Ovary (tissue), 10 donors: ENCODE measurements at places on chromosomes 1 and 21. TPM values are rescaled to one million over a fixed set of nuclear protein-coding genes. Genes with fewer than 3 reads are reported as not detected.

DNA sequence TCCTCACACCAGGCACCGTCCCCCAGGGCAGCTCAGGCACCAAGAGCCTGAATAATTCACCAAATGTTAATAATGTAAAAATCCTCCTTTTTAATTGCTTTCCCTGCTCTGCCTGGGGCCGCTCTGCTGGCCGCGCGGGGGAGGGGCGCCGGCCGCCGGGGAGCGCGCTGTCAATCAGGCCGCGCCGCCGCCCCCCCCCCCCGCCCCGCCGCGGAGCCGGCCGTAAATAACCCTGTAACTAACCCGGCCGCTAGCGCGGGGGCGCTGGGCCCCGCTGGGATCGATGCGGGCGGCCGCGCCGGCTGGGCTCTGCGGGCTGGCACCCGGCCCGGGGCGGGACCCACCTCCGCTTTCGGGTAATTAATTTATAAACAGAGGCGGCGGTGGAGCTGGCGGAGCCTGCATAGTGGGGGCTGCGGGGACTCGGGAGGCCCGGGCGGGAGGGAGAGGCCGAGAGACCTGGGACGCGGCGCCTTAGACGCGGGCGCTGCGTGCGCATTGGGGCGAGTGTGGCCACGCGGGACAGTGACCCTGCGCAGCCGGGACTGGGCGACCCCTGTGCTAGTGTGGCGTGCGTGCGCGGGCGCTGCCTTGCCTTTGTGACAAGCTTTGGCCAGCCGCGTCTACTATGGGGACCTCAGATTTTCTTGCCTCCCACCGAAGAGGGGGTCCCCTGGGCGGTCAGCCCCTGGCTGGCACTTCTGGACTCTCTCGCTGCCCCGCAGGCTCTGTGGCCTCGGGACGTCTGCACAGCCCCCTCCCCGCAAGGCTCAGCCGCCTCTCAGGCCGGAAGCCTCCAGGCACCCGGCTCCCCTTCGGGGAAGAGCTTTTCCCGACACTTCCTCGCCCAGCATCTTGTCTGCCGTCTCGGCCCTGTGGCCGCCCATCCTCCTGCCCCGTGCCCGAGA, 16.6 kb downstream of the SAMD11 start:
- peaks cover 11% of the 10 kb centered on the region for H3K27me3 ChIP-seq
- peak; percentile 83 for DNase-seq
- H3K4me1 ChIP-seq = peaks cover 35% of the 10 kb centered on the region
- H3K4me3 ChIP-seq = peak overlapping the region; percentile 13

GRCh38 chr1:243842161-243842560, 7.9 kb downstream of the AKT3 start:
- H3K36me3 ChIP-seq = no peaks in the 10 kb centered on the region
- no peak for DNase-seq
- H3K4me1 ChIP-seq = peaks cover 1% of the 10 kb centered on the region
- no peaks in the 10 kb centered on the region for H3K27me3 ChIP-seq

Gene LCE3E
- not detected for total RNA-seq

Gene EDEM3
- 20.9 TPM for total RNA-seq

GRCh38 chr21:19322360-19322759, 918.8 kb upstream of the TMPRSS15 start:
- H3K36me3 ChIP-seq = no peaks in the 10 kb centered on the region
- H3K27me3 ChIP-seq = no peaks in the 10 kb centered on the region
- H3K4me3 ChIP-seq = no peak overlapping the region
- H3K4me1 ChIP-seq = no peaks in the 10 kb centered on the region

- H3K27me3 ChIP-seq = no peaks in the 10 kb centered on the region
- H3K36me3 ChIP-seq = no peaks in the 10 kb centered on the region
- H3K4me3 ChIP-seq = no peak overlapping the region
- no peak overlapping the region for H3K27ac ChIP-seq
- no peak for DNase-seq
- H3K4me1 ChIP-seq = no peaks in the 10 kb centered on the region
Observed at GRCh38 chr1:77200293-77200692, 18.9 kb downstream of the PIGK start.

DNA sequence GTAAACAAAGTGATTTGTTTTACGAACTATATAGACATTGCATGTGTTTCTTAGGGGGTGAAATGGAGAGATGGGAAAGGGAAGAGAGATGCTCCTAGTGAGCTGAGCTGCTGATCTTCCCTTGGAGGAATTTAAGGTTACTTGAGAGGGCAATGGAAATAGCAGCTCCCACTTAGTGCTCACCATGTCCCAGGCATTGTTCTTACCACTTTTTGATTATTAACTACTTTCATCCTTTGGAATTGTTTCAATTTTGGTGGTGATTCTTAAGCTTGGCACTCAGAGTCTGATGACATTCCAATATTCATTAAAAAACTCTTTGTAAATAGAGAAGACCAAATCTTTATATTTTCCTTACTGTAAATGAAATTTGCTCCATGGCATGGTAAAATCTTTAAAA, 124.9 kb downstream of the ITSN1 start:
- no peaks in the 10 kb centered on the region for H3K4me1 ChIP-seq
- H3K27me3 ChIP-seq = no peaks in the 10 kb centered on the region
- H3K4me3 ChIP-seq = no peak overlapping the region
- H3K36me3 ChIP-seq = no peaks in the 10 kb centered on the region
- H3K27ac ChIP-seq = no peak overlapping the region

GRCh38 chr21:35178827-35179226, 129.7 kb upstream of the RUNX1 start:
- no peaks in the 10 kb centered on the region for H3K27me3 ChIP-seq
- no peaks in the 10 kb centered on the region for H3K4me1 ChIP-seq
- no peak for DNase-seq
- H3K36me3 ChIP-seq = no peaks in the 10 kb centered on the region
- no peak overlapping the region for H3K27ac ChIP-seq
- no peak overlapping the region for H3K4me3 ChIP-seq
